ENCODE measurements at places on chromosomes 4 and X.

DNA sequence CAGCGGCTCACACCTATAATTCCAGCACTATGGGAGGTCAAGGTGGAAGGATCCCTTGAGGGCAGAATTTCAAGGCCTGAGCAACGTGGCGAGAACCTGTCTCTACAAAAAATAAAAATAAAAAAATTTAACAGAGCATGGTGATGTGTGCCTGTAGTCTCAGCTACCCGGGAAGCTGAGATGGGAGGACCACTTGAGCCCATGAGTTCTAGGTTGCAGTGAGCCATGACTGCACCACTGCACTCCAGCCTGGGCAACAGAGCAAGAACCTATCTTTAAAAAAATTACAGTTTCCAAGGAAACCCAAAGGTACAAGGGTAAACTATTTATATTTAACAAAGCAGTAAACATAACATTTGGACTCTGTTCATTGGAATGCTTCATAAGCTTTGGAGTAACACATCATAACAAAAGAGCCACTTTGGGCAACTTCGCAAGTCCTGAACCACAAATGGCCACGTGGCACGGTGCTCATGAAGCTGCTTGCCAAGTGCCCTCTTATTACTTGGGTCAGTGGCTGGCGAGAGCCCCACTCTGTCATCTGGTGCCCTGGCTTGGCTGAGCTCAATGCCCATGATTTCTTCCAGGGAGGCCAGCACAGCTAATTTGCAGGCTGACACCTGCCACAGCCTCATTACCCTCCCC, 165.6 kb downstream of the SH3KBP1 start:
- no peak for DNase-seq

DNA sequence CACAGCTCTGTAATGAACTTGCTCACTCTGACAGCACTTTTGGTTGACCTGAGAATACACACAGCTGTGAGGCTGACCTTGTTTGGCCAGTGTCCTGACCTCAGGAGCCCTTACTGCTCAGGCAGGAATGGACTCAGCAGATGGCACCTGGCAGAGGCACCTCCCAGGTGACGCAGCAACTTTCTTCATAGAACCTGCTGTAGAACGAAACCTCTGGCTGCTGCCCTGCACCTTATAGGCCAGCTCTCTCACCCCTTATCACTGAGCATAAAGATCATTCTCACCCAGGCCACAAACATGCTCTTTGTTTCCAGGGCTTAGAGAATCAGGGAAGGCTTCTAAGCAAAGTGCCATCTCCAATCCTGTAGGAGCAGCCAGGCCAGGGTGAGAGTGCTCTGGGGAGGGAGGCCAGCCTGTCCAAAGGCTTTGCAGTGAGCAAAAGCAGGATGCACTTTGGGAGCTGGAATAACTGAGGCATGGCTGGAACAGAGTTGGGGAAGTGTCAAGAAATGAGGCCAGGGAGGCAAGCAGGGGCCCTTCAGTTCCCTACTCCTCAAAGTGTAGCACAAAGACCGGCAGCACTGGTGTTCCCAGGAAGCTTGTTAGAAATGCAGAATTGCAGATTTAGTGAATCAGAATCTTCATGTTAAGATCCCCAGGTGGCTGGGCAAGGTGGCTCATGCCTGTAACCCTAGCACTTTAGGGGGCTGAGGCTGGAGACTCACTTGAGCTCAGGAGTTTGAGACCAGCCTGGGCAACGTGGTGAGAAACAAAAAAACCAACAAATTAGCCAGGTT, 13.3 kb upstream of the CENPU start:
- no peak for DNase-seq

GRCh38 chr4:137526681-137527080, 5.6 kb downstream of the PCDH18 start:
- DNase-seq: no peak

DNA sequence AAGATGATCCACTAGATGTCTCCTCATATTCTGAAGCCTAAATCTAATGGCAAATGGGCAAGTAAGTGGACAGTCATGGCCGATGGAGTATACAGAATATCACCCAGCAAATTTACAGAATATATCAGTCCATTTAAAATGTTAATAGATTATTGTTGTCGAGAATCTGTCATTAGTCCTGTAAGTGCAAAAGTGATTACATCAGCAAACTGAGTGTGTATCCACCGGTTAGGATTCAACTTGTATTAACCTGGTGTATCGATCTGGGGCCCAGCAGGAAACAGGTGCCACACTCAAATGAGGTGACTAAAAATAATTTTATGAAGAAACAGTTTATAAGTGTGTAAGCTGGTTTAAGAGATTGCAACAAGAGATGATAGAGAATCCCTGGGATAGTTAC, 367.9 kb upstream of the FAM47C start:
- no peak for DNase-seq

DNA sequence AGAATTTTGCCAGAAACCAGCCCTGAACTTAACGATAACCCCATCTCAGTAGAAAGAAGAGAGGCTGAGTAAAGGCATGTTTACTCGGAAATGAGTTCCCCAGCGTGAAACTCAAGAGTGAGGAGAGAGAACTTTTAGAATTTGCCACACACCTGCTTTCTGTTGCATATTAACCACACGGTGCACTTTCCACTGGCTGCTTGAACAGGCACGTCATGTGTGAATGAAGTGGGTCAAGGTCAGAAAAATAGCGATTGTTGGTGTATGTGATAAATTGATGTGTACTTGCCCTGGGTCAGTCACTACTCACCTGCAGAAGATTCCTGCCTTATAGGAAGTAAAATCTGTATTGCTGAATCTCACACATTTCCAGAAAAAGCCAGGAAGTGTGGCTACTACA, 395.7 kb downstream of the TRIML1 start:
- DNase-seq: no peak

DNA sequence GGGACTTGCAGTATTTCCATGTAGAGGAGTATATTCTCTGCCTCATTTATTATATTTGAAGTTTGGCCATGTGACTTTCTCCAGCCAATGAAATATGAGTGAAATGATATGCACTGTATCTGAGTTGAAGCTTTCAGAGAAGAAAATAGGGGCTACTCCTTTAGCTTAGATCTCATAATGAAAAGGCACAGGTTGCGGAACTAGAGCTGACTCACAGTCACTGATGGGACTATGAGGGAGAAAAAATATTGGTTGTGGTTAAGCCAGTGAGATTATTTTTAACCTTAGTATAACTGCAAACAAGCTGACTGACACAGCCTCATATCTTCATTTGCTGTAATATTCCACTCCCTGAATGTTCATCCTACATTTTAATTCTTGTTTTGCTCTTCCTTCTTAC, 1104.3 kb downstream of the RPA4 start:
- DNase-seq: no peak

DNA sequence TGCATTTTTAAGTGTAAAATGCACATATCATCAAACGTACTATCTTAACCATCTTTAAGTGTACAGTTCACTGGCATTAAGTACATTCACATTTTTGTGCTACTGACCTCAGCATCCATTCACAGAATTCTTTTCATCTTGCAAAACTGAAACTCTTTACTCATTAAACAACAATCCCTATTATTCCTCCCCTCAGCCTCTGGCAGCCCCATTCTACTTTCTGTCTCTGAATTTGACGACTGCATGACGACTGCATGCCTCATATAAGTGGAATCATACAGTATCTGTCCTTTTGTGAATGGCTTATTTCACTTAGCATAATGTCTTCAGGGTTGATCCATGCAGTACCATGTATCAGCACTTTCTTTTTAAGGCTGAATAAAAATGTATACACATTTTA, 38.7 kb downstream of the CNKSR2 start:
- peak; percentile 2 for DNase-seq

GRCh38 chrX:148763896-148764295, 263.5 kb downstream of the AFF2 start:
- DNase-seq: no peak

DNA sequence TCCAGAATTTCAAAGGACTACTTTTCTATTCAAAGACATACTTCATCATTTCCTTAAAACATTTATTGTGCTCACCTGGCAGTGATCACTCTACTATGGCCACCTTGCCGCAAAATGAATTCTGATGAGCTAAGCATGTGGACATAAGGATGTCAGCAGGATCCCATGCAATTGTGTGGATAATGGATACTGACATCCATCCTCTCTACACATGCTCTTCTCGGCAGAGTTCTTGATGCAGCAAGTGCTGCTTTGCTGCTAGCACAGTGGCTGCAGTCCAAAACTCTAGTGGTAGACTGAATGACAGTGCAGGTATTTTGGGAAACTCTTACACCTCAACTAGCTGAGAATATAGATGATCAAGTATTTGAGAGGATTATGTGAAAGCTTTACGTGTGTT, 168.0 kb downstream of the BANK1 start:
- no peak for DNase-seq

- no peak for DNase-seq
Observed at GRCh38 chr4:145326491-145326890, 146.1 kb upstream of the OTUD4 start.
